ENCODE measurements at places on chromosomes 4 and X.
A peak's percentile ranks its signal among the peaks of the same experiment; 100 is the strongest.

GRCh38 chr4:76105652-76106051, 31.1 kb downstream of the ART3 start:
- no peak for DNase-seq

- DNase-seq = no peak
Observed at GRCh38 chr4:125010796-125011503, 298.4 kb upstream of the ANKRD50 start.

GRCh38 chr4:24836661-24837242, 41.4 kb downstream of the SOD3 start:
- no peak for DNase-seq

GRCh38 chr4:99088023-99088449, 552 bp downstream of the ADH5 start:
- no peak for DNase-seq

- no peak for DNase-seq
Observed at GRCh38 chr4:25489253-25489797, 112.3 kb downstream of the ANAPC4 start.

- DNase-seq = peak; percentile 30
Observed at GRCh38 chrX:65706041-65706828, 38.8 kb downstream of the MSN start.

GRCh38 chr4:2689114-2689513, 67.0 kb downstream of the TNIP2 start:
- no peak for DNase-seq

- DNase-seq = no peak
Observed at GRCh38 chr4:133402616-133403015, 253.5 kb downstream of the PCDH10 start.

- no peak for DNase-seq
Observed at GRCh38 chrX:153820601-153821000, 9.7 kb downstream of the PDZD4 start.

- no peak for DNase-seq
Observed at GRCh38 chr4:27145597-27145996, 285.0 kb downstream of the STIM2 start.

GRCh38 chrX:34528081-34528480, 129.0 kb downstream of the TMEM47 start:
- no peak for DNase-seq

DNA sequence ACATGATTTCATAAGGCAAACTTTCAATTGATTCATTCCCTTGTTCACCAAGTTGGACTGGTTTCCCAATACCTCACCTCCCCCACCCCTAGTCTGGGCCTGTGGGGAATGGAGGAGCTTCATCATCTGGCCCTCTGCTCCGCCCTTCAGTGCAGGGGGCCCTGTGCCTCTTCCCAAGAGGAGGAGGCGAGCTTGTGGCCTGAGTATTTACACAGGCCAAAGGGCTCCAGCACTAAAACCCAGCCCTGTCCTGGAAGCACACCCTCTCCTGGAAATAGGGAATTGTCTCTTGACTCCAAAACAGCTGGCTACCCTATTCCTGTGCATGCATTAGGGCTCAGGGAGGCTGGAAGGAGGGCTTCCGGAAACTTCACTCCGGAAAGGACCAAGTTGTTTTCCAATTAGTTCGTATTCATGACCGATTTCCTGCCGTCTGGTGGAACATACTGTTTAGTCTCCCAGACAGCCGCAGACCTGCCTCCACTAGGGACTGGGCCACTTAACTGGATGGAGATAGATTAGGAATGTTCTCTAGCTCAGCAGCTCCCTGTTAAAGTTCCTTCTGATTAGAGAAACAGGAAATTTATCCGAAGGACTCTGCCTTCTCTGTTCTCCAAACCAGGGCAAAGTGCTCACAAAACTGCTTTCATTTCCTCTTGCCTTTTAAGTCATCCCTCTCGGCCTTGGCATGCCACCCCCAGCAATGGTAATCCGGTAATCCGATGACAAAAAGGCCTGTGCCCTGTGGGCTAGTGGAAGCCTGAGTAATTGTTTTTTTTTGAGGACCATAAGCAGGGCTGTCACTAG, 5.8 kb downstream of the SRPX2 start:
- no peak for DNase-seq

- no peak for DNase-seq
Observed at GRCh38 chr4:185950891-185951290, 118.1 kb upstream of the TLR3 start.

- no peak for DNase-seq
Observed at GRCh38 chrX:46648660-46649059, 75.1 kb downstream of the CHST7 start.

DNA sequence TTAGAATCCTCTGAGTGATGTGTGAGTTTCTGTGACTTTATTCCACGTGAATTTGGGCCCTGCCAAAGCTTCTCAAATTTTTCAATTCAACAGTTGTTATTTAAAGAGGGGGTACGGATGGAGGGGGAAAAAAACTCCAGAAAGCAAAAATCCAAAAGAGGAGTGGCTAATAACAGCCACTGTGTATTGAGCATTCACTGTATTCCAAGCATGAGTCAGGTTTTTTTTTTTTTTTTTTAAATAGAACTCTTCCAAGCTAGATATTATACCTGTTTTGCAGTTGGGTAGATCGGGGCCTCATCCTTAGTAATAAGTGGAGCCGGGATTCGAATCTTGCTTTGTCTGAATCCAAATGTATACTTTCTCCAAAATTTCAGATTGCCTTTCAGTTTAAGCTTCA, 6.4 kb upstream of the RHOH start:
- no peak for DNase-seq

DNA sequence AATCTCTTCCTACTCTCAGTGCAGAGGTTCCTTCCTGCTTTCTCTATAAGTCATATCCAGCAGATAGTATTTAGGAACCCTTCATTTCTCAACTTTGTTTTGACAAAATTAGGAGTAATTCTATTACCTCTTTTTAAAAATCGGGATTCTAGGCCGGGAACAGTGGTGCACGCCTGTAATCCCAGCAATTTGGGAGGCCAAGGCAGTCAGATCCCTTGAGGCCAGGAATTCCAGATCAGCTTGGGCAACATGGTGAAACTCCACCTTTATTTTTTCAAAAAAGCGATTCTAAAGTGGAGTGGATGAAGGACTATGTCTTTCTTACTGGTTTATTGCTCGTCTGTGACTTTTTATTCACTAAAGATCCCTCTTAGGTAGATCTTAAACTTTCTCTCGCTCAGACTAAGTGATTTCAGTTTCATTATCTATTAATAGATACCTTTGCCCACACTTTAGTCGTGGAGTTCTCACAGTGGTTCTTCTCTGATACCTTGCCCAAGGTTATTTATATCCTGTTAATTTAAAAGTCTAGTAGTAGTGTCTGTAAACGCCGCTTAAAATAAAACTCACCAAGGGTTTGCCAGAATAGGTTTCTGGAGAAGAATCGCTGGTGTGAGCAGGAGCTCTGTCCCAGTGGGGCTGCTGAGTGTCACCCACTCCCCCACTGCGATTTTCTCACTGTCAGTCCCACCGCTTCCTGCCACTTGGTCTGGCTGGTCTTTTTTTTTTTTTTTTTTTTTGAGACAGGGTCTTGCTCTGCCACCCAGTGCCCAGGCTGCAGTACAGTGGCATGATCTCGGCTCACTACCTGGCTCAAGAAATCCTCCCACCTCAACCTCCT, 27.0 kb upstream of the TMEM131L start:
- DNase-seq = no peak

- no peak for DNase-seq
Observed at GRCh38 chr4:128908735-128909134, 99.2 kb downstream of the JADE1 start.

GRCh38 chr4:121707344-121707743, 10.6 kb upstream of the ANXA5 start:
- DNase-seq = no peak

DNA sequence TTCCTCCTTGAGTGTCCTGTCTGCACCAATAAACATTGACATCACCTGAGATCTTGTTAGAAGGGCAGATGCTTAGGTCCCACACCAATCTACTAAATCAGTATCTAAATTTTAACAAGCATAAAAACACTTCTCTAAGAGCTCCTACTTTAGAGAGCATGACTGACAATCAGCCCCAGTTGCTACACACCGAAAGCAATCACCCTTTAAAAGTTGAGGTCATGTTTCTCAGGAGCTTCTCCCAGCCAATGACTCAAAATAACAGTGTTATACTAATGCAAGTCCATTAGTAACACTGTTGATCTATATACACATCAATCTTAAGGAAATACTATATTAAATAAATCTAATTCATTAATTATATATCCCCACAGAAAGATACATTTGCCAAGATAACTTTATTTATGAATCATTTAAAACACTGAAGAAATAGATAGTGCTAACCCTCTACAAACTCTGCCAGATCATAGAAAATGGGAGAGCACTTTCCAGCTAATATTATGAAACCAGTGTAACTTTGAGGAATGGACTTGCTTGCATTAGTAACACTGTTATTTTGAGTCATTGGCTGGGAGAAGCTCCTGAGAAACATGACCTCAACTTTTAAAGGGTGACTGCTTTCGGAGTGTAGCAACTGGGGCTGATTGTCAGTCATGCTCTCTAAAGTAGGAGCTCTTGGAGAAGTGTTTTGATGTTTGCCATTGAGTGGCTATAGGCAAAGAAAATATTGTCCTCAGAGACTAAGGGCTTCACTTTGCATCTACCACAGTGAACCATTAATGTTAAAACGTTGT, 109.8 kb upstream of the HDX start:
- DNase-seq = no peak

GRCh38 chr4:11297627-11298026, 131.1 kb downstream of the HS3ST1 start:
- no peak for DNase-seq

DNA sequence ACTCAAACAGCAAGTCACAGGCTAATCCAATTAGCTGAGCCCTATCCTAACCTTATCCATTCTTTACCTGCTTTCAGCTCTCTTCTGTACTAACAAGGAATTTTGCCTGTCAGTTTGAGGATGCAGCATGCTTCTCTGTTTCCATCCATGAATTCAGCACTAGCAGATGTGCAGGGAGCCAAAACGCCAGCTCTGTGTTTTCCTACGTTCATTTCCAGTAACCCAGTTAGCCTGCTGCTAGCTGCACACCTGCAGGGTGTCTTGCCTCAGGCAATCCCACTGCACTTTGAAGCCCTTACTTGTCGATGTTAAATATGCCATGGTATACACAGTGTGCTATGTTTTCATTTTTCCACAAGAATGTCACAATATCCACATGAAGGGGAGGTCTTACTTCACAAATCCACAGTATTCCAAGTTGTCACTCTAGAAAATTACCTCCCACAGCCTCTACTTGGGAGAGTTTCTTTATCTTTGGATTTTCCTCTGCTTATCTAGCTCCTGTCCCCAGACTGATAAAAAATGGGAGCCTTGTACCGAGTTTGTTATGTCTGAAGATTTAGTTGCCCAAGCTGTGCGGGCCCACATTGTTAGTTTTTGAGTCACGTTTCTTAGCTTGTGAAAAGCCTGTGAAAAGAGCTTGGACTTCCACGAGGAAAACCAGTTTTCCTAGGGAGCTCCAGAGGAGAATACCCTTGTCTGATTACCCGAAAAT, 127.6 kb upstream of the HHIP start:
- no peak for DNase-seq

- no peak for DNase-seq
Observed at GRCh38 chrX:23908219-23909004, 606 bp downstream of the CXorf58 start.

- no peak for DNase-seq
Observed at GRCh38 chrX:40278340-40279090, 180.8 kb upstream of the BCOR start.

GRCh38 chr4:134591326-134591725, 389.7 kb upstream of the PABPC4L start:
- DNase-seq = no peak

DNA sequence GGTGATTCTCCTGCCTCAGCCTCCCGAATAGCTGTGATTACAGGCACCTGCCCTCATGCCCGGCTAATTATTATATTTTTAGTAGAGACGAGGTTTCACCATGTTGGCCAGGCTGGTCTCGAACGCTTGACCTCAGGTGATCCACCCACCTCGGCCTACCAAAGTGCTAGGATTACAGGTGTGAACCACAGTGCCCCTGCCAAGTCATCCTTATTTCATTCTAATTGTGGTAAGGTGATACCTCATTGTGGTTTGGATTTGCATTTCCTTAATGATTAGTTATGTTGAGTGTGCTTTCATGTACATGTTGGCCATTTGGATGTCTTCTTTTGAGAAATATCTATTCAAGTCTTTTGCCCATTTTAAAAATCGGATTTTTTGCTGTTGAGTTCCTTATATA, 93.0 kb downstream of the USP9X start:
- no peak for DNase-seq

DNA sequence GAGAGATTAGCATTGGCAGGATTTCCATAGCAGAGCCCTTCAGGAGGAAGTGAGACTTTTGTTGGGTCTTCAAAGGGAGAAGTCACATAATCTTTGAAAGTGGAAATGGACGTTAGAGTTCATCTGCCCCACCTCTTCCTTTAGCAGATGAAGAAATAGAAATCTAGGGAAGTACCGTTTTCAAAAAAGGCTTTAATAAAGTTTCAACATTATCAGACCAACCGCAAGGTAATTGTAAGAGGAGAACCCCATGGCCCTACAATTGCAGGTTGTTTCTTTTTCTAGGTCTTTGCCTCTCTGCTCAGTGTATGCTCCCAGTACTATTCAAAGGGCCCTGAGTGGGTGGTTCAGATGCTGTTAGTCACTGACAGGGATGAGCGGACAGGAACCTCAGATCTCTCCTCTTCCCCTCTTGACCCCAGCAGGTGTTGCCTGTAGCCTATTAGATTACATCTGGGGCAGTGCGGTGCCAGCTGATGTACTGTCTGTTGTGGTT, 48.6 kb upstream of the AP1S2 start:
- DNase-seq = no peak

DNA sequence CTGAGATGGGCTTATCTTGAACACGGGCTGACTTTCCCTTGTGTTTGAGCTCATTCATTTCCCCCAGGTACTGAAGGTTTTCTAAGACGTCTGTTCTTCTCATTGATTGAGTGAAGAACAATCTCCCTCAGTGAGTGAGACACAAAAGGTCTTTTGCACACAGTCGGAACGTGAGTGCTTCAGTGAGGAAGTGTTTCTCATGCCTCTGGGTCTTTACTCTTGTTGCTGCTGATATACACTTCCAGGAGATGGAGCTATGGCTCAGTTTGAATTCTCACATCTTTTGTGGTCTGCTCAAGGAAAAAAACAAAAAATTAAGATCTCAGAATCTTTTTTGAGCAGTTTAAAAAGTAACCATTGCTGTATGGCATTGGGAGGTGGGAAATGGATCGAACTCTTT, 981.9 kb upstream of the TENM3 start:
- DNase-seq = no peak

DNA sequence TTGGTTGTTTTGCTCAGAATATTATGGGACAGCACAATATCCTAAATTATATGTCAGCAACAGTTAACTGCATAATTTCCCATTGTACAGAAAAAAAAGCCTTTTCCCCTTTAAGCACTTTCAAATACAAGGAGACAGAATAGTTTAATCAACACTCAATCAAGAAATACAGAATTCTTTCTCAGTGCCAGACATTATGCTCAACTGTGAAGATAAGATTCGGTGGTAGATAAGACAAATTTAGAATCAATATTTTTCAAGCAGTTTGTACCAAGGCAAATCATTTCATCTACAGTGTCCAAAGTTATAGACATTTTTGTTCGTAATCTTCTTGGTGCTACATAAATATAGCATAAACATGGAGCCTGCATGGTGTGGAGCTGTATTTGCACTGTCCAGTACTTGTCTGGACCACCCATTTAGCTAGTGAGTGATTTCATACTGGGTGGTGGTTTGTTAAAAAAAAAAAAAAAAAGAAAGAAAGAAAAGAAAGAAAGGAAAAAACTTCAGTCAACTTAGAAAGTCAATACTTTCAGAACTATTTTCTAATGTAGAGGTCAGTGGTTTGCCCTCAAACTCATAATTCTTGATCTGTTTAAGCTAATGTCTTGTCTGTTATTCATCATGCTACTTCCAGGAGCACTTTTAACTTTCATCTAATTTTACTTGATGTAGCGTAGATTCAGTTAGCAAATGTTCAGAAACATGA, 522.9 kb downstream of the FAT4 start:
- DNase-seq = no peak

Measured in activated CD4-positive, alpha-beta T cell treated with anti-CD3 and anti-CD28 coated beads for 24 hours (primary cell).